ENCODE measurements at places on chromosomes 11 and 22.

- no peak for DNase-seq
Measured at GRCh38 chr22:20937794-20938671, 20.8 kb downstream of the CRKL start.

GRCh38 chr22:22073769-22074561, 91.4 kb upstream of the TOP3B start:
- DNase-seq, result no peak

- peak; percentile 54 for DNase-seq
Measured at GRCh38 chr11:82718307-82718706, 15.4 kb downstream of the FAM181B start.

DNA sequence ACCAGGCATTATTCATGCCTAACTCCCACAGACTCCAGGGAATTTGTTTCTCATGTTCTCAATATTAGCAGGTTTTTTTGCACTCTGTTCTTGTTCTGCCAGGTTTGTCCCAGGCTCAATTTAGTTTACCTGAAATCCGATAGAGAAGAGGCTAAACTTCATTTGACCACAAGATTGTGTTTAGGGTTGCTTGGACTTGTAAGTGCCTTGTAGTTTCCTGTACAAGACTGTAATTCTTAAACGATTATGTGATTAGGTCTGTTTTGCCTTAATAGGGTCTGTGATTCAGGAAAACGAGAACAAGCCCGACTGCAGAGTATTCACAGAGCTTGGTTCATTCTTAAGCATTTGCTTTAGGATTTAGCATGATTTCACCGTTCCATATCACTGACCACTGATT, 1.8 kb downstream of the PRSS23 start:
- DNase-seq, result no peak

DNA sequence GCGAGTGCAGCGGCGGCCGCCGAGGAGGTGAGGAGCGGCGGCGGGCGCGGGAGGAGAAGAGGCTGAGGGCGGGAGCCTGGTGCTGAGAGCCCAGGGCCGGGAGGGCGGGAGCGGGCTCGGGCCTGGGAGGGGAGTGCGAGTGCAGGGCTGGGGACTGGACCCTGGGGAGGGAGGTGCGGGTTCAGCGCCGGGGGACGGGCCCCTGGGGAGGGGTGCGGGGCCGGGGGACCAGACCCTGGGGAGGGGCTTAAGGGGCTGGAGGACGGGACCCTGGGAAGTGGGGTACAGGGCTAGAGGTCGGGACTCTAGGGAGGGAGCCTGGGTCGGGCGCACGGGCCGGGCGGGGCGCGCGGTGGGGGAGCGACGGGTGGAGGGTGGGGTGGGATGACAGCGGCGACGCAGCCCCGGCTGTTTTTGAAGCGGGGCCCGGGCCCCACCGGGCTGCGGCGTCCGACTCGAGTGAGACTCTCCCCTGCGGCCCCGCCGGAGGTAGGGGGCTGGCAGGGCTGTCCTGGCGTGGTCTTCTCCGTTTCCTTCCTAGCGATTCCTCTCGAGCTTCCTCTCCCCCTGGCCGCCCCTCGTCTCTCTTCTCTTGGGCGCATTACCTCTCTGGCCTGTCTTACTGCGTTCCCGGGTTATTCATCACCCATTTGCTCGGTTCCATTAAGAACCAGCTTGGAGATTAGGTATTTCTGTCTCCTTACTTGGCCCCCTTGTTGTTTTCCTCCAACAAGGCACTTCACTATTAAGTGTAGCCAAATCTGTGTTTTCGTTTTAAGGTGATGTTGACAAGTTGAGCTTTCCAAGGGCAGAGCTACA, 754 bp downstream of the NUP50 start:
- DNase-seq, result no peak

- DNase-seq, result no peak
Measured at GRCh38 chr11:18369398-18369797, 25.0 kb upstream of the LDHA start.

All from amygdala (tissue), 56 donors.